ENCODE measurements at places on chromosomes 2 and 18.

DNA sequence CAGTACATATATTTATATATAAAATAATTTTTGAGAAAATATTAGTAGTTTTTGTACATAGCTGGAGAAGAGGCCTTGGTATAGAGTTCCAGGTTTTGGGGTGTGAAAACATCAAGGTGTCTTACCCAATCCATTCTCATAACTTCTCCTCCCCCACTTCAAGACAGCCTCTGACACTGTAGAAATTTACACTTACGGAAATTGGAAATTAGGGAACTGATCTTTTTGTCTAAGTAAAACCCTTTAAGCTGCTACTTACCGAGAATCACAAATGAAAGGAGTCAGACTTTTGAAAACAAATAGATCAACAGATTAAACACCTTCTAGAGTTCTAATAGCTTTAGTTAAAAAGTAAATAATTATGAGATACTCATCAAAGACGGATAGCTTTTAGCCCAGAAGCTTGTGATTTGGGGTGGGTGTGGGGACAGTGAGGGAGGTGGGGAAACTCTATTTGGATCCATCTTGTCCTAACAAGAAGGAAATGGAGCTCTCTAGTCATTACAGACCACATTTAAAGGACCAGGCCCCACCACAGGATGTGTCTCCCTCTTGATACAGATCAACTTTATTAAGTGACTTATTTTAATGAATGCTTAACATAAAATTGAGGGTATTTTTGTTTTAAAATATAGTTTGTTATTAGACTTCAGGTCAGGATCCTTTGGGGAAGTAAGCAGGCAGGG, 11.1 kb upstream of the FBXO11 start:
- no peak for DNase-seq

DNA sequence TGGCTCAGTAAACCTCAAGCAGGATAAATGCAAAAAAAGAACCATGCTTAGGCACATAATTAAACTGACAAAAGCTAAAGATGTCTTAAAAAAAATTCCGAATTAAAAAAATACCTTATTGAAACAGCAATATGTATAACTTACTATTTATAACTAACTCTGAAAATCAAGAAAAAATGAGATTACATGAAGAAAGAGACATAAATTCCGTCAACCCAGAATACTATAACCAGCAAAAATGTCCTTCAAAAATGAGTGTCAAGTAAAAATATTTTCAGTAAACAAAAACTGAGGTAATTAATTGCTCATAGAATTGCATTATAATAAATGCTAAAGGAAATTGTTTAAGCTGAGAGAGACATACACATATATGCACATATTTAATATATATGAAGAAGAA, 474.5 kb upstream of the SYT4 start:
- no peak for DNase-seq

- DNase-seq = peak; percentile 53
These were observed at the start of gene LAMA3 for GRCh38 chr18:23689031-23689615. TSS of gene LAMA3 (plus strand) at chr18:23689453. CDS start at chr18:23689684, 231 bp downstream.

DNA sequence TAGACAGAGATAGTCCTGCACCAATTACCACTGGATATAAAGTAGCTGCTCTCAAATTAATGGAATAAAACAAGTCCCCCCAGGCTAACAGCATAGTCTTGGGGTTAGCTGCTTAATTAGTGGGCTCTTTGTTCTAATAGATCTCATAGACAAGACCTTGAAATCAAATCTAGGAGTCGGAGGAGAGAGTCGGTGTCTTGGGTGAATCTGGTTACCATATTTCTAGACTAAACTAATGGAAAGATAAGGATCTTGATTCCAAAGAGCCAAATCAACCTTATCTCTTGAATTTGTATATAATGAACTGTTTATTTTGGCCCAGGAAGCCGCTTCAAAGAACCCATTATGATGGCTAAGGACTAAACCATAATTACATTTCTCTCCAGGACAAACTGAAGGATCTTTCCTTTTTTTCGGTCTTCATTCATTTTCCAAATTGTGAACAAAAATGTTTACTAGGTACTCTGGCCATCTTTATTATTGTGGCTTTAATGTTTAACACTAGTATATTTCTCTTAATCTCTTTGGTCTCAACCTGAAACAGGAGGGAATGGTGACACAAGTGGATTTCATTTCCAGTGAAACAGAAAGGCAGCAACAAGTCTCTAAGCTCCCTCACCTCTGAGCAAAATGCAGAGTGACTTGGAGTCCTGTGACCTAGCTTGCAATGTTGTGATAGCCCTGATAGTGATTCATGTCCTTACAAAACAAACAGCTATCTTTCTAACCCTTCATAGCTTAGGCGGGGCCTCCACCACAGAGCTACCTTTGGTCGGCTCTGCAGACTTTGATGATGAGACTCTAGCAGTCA, 137.9 kb upstream of the PARD3B start:
- DNase-seq = no peak

DNA sequence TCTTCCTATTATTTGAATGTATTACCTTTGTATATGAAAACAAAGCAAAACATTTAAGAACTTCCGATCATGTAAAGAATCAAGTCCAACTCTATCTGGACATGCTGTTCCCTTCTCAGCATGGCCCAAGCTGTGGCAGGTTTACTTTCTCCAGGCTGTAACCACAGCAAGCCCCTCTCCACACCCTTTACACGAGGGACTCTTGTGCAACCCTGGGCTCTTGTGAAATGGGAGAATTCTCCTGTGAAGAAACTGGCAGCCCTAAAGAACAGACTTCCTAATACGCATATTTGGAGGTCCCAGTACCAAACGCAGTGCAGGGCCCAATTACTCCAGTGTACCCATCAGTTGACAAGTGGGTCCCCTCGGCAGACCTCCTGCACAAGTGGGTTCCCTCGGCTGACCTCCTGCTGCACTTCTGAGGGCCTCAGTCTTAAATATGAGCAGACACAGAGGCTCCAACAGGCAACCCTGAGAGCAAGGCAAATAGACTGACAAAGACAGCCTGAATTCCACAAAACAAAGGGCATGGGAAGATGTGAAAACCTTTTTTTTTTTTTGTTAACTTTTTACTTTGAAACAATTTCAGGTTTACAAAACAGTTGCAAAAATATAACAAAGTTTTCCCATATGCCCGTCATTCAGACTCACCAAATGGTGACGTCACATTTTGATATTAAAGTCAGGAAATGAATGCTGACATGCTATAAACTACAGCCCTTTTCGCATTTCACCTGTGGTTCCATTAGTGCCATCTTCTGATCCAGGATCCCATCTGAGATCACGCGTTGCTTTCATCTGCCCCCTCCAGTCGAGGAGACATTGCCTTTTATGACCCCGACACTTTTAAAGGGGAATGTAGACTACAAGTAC, 78.2 kb downstream of the FBXO15 start:
- DNase-seq = no peak

DNA sequence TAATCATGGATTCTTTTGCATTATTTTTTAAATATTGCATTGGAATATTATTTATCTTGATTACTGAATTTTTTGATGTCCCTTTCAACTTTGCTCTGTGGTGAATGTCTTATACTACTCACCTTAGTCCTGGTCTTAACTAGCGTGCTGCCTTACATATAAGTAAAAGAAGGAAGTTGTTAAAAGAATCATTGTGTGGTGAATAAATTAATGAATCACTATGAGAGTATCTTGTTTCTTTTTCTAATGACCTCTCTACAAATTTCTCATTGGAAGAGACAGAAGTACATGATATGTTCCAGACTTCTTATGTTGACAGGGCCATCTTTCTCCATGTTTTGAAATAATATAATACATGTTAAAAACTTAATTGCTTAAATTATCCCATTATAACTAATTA, 432.6 kb upstream of the MMADHC start:
- DNase-seq = no peak

- DNase-seq = peak; percentile 74
These were observed 62.5 kb downstream of the RELCH start for GRCh38 chr18:62249478-62250097.

GRCh38 chr18:55605733-55606338, 17.8 kb upstream of the TCF4 start:
- DNase-seq = no peak

DNA sequence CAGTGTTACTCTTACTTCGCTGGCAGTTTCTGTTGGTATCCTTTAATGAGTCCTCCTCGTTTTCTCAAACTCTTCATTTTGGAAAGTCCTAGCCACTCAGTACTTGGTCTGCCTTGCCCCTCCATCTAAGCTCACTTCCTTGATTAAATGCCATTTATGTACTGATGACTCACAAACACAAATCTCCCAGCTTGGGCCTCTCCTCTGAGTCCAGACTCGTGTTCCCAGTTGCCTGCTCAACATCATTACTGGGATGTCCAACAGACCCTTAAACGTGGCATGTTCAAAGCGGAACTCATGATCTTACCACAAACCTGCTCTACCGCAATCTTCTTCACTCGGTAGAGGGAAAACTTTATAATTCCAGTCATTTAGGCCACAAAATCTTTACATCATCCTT, 13.8 kb upstream of the CCDC68 start:
- no peak for DNase-seq

GRCh38 chr2:9473985-9474360, 378 bp upstream of the IAH1 start:
- DNase-seq = peak; percentile 70

DNA sequence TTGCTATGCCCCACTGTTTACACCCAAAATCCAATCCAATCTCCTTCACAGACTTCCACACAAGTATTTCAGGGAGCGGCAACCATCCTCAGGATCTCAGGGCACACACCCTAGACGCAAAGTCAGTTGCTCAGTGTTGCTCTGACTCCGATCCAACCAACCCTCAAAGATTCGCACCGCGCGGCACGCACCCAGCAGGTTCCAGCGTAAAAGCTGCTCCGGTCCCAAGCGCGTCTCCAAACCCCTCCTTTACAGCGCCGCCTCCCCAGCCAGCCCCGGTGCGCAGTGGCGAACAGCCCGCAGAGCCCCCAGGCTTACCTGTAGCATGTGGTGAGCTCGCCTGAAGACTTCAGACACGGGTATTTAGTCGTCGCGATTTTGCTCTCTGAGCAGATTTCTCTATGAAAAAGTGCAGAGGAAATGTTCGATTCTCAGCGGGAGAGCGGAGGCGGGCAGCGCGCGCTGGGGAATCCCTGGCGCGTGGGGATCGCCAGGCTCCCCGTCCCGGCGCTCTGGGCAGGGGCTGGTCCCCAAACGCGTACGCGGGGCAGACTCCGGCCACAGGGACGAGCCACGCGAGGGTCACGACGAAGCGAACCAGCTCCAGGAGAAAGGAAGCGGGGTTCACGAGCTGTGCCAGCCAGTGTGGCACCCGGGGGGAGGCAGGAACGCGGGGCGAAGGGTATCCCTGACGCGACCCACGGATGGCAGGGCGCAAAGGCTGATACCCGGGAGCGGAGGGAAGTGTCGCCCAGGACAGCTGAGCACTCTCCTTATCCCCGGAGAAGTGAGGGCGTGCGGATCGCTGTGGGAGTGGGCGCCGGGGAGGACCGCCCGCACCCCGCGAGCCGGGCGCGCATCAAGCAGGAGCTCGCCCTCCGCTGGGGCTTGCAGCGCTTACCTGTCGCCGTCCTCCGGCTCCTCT, 650 bp downstream of the CCBE1 start:
- no peak for DNase-seq

DNA sequence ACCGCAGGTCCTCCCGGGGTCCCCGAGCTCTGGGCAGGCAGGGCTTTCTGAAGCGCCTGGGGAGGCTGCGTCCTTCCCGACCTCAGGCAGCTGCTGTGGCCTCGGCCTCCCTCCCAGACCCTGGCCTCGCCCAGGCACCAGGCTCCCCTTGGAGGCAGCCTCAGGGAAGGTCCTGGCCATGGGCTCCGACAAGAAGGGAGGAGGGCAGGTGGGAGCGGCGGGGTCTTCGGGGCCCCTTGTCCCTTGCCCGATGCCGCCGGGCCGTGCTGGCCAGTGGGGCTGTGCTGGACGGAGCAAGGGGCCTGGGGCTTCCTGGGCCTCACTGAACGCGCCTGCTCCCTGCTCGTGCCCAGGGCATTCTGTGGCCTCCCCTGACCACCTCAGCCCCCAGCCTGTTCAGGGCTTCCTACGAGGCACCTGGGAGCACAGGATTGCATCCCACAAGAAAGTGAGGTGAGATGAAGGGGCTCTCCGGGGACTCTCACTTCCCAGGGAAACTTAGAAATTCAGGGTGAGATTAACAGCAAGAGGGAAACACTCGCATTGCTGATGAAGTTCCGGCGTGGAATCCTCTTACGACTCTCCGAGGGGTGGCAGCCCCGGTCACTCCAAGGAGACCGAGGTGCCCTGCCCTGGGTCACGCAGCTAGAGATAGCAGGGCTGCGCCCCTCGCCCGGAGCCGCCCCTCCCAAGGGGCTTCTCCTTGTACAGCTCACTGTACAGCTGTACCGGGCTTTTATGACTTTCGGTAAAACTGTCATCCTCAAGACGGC, 778 bp downstream of the MFSD2B start:
- DNase-seq = no peak

- no peak for DNase-seq
These were observed 6.0 kb upstream of the ANKRD29 start for GRCh38 chr18:23668731-23669130.

- no peak for DNase-seq
These were observed 124.0 kb downstream of the GATA6 start for GRCh38 chr18:22293417-22293816.

DNA sequence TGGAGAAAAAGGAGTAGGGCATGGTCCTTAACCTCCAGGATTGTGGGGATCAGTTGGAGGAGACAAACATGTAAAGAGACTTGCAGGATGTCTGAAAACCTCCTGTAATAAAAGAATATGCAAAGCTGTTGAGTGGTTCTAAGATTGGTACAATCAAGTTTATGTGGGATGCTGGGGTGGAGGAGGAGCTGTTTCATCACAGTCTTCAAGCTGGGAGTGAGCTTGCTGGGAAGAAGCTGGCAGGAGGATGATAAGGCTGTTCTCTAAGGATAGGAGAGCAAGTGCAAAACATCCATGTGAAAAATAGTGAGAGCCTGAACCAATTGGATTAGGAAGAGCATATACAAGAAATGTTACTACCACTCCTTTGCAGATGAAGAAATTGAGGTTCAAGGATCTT, 161.9 kb upstream of the CRIM1 start:
- DNase-seq = no peak

DNA sequence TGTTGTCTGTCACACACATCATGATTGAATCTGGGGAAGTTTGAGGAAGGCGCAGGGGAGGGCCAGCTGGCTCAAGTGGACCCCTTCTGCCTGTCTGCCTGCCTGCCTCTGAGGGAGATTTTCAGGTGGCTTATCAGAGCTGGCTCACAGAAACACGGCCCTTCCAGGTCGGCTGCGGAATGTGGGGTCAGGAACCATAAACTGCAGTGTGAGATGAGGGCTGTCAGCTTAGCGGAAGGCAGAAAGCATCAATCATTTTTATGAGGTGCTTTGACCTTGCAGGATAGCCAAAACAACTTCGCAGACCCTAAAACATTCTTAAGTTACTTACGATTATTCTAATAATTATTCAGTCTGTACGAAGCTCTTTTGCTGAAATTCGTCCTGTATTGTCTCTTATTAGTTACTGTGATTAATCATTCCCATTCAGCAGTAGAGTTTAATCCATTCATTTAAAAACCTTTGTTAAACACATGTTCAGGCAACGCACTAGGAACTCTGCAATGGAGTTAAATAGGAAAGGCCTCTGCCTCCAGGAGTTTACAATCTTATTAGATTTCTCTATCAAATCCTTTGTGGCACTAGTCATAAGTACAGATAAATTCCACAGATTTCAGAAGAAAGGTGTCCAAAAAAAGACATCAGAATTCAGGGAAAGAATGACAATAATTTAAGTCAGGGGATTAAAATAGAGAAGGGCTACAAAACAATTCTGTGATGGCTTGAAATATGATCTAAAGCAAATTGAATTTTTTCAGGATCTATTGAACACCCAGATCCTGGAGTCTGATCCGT, 371.6 kb downstream of the HRH4 start:
- no peak for DNase-seq

- DNase-seq = peak; percentile 72
These were observed 1.0 kb downstream of the RTN4 start for GRCh38 chr2:55049043-55049820.

- no peak for DNase-seq
These were observed 66.5 kb downstream of the SEPTIN10 start for GRCh38 chr2:109547280-109547679.

Measured in CD8-positive, alpha-beta T cell (primary cell).